ENCODE measurements at places on chromosomes 13 and 19.

- DNase-seq, result no peak
These were observed 153.1 kb downstream of the LACC1 start for GRCh38 chr13:44032802-44033201.

- DNase-seq, result no peak
These were observed 11.9 kb upstream of the F2RL3 start for GRCh38 chr19:16876904-16877361.

DNA sequence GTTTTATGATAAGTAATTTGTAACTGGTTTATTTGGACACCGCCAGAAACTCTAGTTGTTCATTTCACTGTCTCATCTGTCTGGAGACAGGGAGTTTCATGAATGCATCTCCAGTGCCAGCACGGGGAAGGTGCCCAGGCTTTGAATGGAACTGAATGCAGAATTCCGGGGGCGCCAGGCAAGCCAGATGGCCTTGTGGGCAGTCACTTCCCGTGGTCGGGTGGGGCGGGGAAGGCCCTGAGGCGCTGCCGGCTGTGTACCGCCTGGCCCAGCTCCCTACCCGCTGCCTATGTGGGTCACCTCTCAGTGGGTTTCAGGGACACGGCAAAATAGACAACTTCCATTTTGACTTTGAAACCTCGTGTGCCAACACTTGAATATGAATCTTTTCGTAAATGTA is 28.8 kb upstream of the MCF2L start:
- DNase-seq, result no peak

- no peak for DNase-seq
These were observed 56.5 kb upstream of the HTR2A start for GRCh38 chr13:46953331-46953730.

- DNase-seq, result no peak
These were observed 9.6 kb downstream of the KHSRP start for GRCh38 chr19:6414793-6415590.

GRCh38 chr13:30181888-30182651 is 125.3 kb downstream of the KATNAL1 start:
- DNase-seq, result no peak

DNA sequence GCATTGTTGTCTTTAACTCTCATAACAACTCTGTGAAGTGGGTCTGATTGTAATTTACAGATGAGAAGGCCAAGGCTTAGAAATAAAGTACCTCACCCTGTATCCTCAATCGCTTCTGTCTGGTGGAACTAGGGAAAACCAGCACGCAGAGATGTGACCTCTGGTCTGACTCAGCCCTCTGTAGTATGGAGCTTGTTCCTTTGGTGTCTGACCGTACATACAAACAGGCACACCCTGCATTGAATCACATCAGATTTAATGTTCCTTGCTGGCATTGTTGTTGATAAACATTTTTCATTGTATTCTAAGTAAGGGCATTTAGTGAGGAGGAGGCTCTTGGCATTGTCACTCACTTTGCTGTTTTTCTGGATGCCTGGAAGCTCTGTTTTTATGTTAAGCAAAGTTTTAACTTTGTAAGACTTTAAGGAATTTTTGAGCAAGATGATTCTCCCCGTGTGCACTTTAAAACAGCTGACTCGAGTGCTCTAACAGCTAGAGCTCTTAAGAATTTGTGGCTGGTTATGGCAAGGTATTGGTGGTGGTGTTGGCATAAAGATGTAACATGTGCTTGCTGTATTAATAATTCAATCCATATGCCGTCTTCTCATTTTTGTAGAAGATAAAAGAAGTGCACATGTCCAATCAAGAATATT is 89.0 kb upstream of the SPATA13 start:
- no peak for DNase-seq

DNA sequence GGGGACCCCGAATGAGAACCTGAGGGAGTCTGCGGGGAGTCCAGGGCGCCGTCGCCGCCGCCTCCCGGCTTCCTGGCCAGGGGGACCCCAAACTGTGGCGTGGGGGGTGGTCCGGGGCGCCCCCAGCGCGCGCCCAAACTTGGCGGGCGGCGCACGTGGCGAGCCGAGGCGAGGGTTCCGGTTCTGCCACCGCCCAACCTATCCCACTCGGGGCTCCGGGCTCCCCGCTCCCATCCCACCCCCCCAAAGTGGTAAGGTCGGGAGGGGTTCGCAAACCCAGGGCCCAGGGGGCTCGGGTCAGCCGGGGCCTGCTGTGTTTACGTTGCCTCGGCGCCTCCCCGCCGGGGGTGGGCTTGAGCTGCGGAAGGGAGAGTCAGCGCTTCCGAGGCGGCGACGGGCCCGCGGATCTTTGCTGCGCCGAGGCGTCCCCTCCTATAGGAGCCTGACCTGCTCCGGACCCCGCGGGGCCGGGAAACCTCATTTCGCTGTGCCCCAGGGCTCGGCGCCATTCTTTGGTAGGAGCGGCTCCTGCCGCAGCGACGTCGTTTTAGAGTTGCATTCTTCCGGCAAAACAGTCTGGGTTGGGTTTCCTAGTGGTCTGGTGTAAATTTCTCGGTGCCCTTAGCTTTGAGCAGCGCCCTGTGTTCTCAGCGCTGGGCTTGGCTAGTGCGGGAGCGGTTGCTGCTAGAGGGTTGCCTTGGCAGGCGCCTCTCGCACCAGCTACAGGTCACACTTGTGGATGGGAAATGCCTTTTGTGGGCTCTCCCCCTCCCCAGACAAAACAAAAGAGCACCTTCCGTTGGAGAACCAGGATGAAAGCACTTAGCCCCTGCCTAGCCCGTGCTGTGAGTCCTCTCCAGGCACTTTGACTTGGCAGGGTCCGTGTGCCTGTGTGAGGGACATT is 1.2 kb downstream of the DAZAP1 start:
- peak; percentile 64 for DNase-seq

DNA sequence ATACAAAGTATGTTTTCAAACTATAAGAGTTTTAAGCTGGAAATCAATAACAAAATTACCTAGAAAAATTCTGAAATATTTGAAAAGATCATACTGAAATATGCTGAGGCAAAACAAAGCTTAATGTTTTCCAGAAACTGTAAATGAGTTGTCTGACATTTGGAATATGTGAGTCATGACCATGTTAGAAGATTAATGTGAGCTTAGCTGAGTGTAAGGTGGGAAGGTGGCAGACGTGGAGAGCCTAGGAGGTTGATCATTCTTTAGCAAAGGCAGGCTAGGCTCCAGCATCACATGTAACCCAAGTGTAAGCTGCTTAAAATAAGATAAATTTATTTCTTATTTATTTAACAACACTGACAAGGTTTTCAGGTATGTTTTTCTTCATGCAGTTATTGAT is 2086.1 kb upstream of the PCDH20 start:
- DNase-seq, result no peak

DNA sequence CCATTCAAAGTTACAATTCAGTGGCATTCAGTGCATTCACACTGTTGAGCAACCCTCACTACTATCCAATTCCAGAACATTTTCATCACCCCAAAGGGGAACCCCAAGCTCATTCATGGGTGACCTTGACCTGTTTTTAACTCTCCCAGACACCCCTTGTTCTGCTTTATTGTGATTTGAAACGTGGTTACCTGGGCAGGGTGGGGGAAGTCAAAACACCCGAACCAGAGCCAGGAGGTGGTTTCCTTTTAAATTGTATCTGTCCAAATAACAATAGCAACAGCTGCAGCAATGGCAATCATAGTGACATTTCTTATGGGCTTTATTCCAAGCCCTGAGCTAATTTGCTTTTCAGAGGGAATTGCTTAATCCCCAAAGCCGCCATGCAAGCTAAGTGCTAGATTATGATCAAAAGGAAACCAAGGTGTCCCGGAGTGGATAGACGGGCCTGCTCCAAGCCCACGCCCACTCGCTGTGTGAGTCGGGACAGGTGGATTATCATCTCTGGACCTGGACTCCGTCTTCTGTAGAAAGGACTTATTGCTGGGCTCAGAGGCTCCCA is 6.1 kb downstream of the PTGIR start:
- DNase-seq, result no peak

GRCh38 chr19:16023146-16023915 is 53.0 kb upstream of the TPM4 start:
- no peak for DNase-seq

GRCh38 chr19:31699421-31699820 is 350.2 kb upstream of the TSHZ3 start:
- DNase-seq, result no peak

DNA sequence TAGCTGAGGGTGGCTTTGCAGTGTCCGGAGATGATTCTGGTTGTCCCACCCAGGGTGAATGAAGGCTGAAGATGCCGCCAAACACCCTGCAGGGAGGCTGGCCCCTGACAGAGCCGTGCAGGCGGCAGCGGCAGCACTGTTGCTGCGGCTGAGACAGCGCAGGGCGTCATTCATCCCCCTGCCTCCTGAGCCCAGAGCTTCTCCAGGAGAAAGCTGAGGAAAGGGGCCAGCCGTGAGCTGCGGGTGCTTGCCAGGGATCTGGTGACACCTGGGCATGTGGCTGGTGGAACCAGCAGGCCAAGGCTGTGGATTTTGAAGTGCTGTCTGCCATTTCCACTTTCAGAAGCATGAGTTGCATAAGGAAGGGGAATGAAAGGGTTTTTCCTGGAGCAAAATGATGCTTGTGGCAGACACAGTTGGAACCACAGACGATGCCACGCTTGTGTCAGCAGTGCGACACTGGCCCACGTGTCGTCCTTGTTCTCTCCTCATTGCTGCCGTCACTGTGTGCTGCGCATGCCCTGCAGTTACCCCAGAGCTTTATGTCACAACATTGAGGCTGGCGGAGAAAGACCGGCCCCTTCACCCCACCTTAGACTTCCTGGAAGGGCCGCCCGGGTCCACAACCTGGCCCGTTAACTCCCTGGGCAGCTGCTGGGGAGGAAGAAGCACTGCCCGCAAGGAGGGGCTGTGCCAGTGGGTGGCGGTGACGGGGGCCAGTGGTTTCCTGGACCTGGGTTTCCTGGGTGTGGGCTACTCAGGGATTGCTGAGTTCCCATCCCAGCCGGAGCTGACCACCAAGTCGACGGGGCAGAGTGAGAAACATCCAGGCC is 22.7 kb downstream of the TFDP1 start:
- DNase-seq, result peak; percentile 23

DNA sequence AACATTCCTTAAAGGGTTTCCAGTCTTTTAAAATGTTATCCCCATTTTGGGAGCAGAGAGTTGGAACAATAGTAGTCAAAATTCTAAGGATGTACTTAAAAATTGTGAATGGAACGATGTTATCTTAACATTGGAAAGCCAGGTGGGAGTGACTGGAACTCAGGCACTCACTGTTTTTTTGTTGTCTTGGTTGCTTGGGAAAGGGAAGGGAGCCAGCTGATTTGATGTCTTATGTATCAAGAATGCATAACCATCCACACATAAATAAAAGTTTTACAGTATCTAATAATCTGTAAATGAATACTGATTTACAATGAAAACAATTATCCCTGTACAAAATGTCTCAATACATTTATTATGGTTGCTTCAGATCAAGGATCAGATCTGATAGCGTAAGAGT is 88.7 kb downstream of the SLC10A2 start:
- no peak for DNase-seq

GRCh38 chr13:48808683-48809082 is 155.0 kb downstream of the CYSLTR2 start:
- no peak for DNase-seq

DNA sequence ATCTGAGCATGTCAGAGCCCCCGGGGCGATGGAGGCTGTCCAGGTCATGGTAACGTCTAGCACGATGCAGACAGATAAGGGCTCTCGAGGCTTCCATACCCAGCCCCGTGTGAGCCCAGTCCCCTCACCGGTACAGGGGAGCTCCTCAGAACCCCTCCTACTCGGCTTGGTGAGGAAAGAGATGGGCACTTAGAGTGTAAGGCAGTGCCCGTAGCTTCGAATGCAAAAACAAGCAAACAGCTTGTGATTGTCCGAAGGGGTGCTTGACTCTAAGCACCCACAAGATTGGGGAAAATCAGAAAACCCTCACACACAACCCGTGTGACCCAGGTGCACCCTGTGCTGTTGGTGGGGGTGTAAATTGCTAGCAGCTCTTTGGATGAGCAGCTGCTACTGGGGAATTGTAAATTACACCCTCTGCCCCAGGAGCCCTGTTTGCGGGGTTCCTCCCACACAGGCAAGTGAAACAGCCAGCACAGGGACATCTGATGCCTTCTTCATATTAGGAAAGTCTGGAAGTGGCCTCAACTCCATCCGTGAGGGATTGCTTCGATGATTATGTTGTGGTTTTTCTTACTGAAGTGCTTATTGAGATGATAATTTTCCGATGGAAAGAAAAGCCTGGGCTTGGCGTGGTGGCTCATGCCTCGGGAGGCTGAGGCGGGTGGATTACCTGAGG is 918 bp upstream of the PSPN start:
- no peak for DNase-seq

GRCh38 chr13:107827840-107828549 is 387.3 kb downstream of the LIG4 start:
- DNase-seq, result no peak

DNA sequence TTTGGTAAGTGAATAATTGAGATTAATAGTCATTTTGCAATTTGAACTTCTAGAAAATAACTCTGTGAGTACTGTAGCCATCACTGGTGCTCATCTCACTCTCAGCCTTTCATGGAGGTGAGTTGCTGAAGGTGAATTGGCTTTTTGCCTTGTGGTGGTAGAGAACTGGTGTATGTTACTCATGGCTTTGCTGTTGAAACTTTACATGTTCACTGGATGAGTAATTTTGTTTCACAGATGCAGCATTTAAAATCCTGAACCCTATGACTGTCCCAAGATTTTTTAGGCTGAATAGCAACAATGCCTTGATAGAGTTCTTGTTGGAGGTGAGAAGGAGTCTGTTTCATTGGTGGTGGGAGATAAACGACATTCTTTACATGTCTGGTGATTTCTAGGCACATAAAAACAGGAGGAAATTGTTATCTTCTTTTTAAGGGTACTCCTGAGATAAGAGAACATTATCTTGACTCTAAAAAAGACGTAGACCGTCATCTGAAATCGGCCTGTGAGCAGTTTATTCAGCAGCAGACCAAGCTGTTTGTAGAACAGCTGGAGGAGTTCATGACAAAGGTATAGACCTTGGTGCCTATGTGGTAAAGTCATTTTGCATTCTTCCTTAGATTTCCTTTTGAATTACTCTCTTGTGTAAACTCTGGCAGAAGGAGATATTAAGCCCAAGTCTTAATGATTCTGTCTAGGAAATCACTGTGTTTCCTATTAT is 53.9 kb downstream of the COG3 start:
- DNase-seq, result no peak

- no peak for DNase-seq
These were observed 41.1 kb upstream of the GTF3A start for GRCh38 chr13:27383104-27383921.

DNA sequence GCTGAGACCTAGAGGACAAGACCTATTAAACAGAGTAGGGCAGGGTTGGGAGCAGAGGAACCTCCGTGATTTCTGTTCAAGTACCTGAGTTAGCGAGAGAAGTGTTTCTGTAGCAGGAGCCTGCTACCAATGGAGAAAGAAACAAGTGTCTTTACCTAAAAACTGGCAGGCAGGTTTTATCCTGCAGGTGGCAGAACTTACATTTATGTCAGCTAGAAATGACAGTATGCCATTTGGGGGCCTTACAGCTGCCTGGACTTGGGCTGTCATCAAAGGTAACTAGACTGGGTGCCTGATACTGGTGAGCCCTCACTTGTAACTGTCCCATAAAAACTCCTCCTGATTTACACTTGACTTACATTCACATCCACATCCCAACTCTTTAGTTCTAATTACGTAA is 185.3 kb upstream of the MIR17HG start:
- no peak for DNase-seq

Measured in effector memory CD8-positive, alpha-beta T cell (primary cell).